HepG2 (cell line): ENCODE measurements at places on chromosomes 6 and 20. TPM values are rescaled to one million over a fixed set of nuclear protein-coding genes. Genes with fewer than 3 reads are reported as not detected.

GRCh38 chr6:113662688-113663333 lies 194.3 kb upstream of the MARCKS start:
- DNase-seq: no peak

DNA sequence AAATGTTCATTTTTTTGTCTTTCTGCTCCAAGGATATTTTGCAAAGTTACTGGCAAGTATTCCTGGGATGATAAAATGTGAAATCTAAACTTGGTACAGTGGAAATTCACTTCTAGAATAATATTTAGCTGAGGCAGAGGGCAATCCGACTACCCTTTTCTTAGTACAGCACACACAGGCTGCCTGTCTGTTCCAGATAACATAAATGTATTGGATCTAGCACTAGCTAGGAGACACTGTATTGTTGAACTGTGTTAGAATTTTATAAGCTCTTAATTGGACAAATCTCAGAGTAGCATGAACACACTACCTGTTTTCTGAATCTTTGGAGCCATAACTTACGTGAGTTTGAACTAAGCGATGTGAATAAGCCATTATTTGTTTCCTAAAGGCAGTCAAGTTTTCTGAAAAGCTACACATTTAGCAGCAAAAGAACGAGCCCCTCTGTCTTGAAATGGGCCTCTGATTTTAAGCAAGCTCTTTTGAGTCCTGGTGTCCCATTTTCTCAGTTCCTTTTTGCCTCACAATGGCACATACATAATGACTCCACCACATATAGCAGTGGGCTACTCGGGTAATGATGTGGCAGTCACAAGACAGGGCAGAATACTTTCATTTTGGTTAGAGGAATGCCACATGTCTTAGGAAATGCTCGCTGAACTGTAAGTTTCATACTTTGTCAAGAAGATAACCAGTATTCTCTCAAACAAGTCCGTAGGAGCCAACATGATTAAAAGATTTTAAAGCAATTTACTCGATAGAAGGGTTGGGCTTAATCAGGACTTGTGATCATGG lies 116.5 kb upstream of the ESR1 start:
- DNase-seq: no peak

GRCh38 chr6:168949981-168950857 lies 303.4 kb downstream of the THBS2 start:
- no peak for DNase-seq

DNA sequence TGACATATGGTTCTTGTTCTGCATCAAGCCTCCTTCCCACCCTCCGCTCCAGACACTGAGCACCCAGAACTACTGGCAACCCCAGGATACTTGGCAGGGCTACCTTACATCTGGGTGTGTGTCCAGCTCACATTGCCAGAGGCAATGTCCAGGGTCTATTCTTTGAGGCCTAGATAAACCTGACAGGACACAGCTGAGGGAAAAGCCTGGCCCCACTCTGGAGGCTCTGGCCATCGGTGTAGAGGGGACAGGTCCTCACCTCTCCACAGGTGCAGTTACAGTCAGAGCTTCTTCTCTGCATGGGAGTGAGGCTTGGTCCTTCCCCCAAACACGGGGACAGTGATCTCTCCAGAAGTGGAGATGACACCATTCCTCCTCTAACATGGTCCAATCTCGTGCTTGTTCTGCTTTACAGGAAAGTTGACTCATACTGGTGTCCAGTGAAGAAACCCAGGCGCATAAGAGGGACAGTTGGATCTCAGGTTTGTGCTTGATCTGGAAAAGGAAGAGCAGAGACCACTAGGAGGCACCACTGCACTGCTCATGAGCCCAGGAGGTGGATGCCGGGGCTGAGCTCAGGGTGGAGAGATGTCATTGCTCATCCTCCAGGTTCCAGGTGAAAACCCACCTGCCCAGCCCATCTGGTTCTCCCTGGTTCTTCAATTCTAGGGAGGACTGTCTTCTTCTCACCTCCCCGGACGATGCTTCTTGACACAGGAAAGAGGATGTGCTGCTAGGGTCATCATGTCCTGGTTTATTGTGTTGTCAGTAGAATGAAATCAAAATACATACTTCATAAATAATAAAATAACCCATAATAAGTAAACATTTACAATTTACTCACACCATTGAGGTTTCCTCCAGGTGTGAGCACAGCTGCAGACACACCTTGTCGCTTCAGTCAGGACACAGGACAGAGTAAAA lies 14.7 kb downstream of the HLA-F start:
- peak; percentile 75 for DNase-seq

- no peak for DNase-seq
These were observed 75.5 kb upstream of the SCP2D1 start for GRCh38 chr20:18738055-18738454.

SIRPD gene
- not detected in 2 replicates for polyA plus RNA-seq
